ENCODE measurements at places on chromosomes 6 and 20.
A peak's percentile ranks its signal among the peaks of the same experiment; 100 is the strongest.

- no peak for DNase-seq
These were observed 77.0 kb downstream of the JPH2 start for GRCh38 chr20:44109951-44110361.

DNA sequence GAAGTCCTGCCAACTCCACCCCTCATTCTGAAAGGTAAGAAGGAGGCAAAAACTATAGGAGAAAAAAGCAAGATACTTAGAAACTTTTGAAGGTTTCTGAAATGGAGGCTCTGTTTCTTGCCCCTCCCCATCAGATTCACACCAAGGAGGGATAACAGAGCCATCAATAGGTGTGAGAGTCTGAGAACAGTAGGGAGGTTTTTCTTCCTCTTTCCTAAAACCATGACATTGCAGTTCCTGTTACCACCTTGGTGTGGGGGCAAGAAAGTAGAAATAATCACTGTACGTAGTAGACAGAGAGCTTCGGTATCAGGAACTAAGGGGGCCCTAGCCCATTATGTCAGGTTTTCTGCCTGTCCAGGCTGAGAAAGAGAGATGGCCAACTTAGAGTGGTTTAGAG lies 333.3 kb upstream of the SYNCRIP start:
- no peak for DNase-seq

DNA sequence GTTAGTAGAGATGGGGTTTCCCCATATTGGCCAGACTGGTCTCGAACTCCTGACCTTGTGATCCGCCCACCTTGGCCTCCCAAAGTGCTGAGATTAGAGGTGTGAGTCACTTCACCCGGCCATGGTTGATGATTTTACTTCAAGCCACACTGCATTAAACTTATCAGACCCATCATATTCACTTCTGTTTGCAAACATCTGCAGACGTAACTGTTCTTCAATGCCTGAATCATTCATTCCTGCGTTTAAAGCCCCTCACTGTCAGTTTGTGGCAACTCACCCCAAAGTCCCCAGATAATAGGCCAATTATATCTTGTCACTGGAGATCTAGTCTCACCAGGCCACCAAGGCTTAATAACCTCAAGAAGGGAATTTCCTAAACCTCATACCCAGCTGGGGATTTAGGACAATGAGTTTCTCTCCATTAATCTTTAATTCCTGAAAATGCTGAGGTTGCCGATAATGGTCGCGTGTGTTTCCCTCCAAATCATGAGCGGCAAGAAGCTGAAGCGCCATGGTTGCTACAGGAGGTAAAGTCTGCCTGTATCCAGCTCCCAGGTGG lies 229.6 kb downstream of the LY86 start:
- no peak for DNase-seq

DNA sequence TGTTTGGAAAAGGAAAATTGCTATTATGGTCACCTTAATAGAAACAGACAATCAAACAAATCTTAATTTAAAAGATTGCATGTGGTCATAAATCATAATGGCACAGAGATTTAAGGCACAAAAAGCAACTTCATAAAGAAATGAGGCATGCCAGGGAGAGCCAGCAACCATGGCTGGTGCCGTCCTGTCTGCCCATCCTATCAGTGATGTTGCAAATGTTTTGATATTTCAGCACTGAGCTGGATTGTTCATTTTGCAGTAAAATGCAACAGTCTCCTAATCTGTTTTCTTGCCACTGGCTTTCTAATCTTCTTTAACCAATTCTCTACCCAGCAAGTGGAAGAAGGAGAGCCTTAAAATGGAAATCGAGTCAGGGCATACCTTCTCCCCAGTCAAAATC lies 249.8 kb downstream of the SAMD5 start:
- no peak for DNase-seq

GRCh38 chr6:157287923-157288322 lies 35.4 kb downstream of the TMEM242 start:
- no peak for DNase-seq

DNA sequence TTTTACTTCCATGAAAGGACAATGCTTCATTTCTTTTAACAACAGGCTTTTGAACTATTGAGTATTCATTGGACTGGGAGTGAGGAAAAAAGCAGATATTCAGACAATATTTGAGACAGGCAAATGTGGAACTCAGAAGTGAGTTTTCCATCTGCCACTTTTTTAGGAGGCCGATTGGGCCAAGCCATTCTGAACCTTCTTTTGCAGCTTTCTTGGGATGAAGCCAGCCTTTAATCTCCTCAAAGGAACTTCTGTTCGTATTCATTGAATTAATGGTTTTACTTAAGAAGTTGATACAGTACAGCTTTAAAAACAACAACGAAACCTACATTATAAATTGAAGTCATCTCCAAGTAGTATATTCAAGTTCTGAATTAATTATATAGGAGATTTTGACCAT lies 187.1 kb upstream of the RNF217 start:
- DNase-seq = no peak

DNA sequence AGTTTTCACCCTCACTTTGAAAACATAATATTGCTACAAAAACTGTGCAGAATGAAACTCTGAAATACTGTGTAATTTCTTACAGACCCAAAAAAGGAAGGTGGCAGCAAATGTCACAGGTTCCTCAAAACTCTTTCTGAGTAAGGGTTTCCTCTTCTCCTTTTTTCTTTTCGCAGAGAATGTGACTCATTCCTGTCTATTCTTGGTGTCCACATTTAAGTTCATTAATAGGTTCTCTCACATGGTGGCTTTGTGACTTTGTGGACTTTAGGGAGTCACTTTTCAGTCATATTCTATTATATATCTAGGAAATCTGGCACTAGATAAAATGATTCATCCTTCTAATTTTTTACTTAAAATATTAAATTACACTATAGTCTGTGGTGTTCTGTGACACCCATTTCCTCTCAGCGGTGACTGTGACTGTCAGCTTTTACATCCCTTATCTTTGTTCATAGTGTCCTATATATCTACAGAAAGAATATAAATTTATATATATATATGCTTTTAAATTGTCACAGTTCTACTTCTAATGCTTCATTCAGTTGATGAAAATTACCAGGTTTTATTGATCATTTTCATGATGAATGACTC lies 126.8 kb upstream of the HCRTR2 start:
- DNase-seq = no peak

GRCh38 chr6:131949909-131950766 lies 1.0 kb downstream of the CCN2 start:
- peak; percentile 86 for DNase-seq

GRCh38 chr6:154930451-154930851 lies 64.7 kb upstream of the TIAM2 start:
- no peak for DNase-seq

- no peak for DNase-seq
These were observed 292.1 kb downstream of the CDC5L start for GRCh38 chr6:44679438-44680201.

- no peak for DNase-seq
These were observed 103.2 kb upstream of the CD93 start for GRCh38 chr20:23189341-23189740.

GRCh38 chr6:21222656-21223055 lies 370.9 kb upstream of the SOX4 start:
- no peak for DNase-seq

GRCh38 chr20:32581839-32582658 lies 3.1 kb downstream of the NOL4L start:
- DNase-seq = no peak

GRCh38 chr6:95518630-95519227 lies 58.6 kb upstream of the MANEA start:
- no peak for DNase-seq

DNA sequence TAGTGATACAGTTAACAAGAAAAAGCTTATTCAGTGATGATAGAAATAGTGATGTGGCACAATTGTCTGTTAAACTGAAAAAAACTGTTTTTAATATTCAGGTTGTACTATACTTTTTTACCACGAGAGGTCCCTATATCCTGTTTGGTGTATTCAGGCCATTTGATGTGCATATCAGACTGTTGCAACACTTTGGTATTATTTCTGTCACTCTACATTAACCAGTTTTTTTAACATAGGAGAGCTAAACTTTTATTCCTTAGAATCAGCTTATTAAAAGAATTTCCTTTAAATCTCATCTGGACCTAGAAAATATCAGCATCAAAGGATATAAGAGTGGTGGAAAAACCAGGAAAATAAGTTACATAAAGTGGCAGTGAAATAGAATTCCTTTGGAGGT lies 36.8 kb downstream of the TSPYL4 start:
- peak; percentile 57 for DNase-seq

DNA sequence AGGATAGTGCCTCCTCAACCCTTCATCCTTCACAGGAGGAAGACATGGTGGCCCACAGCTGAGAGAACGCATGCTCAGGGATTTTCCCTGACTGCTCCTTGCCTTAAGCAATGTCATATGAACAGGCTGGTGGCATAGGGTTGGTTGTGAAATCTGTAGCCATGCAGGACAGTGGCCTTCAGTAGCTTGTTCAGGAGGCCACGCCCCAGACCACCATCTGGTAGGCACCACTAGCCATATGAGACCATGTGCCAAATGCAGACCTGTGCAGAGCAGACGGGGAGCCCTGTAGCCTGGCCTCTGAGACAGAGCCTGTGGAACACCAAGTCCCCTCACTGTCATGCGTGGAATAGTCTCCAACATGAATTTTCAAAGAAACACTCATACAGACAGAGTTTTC lies 76.5 kb downstream of the ADTRP start:
- DNase-seq = no peak

DNA sequence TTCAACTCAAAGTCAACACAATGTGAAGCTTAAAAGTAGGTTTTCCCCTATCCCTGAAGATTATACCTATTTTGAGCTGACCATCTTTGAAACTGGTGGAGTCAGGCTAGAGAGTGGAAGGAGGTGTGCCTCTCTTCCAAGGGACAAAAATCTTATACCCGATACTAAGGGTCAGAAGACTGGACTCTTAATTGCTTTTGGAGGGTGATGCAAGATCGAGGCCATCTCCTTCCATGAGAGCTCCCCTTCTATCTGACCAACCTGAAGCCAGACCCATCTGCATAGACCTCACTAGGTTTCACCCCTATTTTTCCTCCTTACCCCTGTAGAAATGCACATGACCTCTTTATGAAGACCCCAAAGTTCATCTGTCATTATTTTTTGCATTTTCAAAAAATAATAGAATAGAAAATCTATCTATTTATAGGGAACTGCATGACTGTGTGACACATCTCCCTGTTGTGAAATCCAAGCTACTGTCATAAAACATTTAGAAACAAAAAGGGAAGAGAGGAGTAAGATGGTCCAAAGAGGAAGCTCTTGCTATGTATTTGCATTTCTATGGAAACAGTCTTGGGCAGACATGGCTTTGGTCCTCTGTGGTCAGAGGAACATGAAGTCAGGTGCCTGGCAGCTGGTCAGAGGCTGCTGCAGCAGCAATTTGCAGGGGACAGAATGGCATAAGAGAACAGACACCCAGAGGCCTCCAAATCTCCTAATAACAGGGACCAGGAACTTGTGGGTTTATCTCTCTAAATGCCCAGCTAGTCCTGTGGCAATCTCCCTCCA lies 349.2 kb downstream of the MAFB start:
- DNase-seq = no peak

- no peak for DNase-seq
These were observed 2.5 kb downstream of the RPL10A start for GRCh38 chr6:35470663-35471120.

- no peak for DNase-seq
These were observed 148.1 kb downstream of the ZFAND3 start for GRCh38 chr6:37967651-37968050.

DNA sequence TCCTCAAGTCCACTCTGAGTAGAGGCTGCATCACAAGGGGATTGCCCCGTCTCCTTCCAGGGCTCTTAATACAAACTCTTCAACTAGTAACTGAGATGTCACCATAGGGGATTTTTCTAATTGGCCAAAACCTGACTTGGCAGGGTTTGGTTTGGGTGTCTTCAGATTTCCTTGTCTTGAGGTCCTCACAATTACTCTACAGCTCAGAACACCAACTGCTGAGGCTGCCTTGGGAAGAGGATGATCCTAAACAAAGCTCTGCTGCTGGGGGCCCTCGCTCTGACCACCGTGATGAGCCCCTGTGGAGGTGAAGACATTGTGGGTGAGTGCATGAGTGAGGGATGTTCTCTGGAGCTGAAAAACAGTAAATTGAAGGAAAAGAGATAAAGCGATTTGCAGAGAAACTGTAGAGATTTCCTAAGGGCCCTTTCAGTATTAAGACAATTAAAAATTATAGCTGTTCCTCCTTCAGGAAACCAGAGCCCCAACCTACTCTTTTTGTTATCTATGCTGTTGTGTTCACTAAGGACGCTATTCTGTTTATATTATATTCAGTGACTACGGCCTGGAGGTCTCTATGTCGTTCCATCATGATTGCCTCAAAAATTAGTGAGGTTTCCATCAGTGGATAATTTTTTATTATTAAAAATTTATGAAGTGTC lies at the start of gene HLA-DQA1:
TSS of gene HLA-DQA1 (plus strand) at position 188 of the 662 bp plus-strand sequence. CDS start at position 241, 53 bp downstream.
- no peak for DNase-seq

DNA sequence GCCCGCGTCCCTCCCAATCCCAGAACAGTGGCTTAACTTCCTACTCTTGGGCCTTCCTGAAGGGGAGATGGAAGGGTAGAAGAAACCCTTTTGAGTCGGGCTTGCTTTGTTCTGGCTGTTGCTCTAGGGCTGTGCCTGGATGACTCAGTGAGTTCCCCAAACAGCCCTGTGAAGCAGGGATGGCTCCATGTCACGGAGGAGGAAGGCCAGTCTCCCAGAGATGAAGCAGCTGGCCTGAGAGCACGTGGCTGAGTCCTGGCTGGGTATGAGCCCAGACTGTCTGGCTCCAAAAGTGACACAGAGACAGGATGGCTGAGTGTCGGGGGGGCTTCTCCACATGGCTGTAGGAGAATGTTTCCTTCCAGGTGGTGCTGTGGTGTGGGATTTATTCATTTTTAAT lies 4.6 kb downstream of the SYTL3 start:
- peak; percentile 91 for DNase-seq

GRCh38 chr20:57514273-57514751 lies 10.6 kb downstream of the CTCFL start:
- peak; percentile 45 for DNase-seq

DNA sequence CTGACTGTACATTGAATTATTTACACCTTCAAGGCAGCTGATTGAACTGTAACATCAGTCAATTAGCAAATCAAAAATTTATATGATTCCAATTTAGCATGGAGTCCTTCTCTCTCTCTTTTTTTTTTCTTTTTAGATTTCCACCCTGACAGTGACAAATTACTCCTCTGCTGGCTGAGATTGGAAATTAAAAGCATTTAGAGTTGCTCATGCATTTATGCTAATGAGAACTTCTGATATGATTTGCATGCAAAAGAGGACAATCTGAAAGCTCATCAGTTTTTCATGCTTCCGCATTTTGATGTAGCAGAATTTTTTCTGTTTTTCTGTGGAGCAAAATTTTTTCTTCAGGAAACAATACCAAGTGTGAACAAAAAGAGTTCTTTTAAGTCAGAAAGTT lies 130.5 kb upstream of the NOX3 start:
- DNase-seq = no peak

DNA sequence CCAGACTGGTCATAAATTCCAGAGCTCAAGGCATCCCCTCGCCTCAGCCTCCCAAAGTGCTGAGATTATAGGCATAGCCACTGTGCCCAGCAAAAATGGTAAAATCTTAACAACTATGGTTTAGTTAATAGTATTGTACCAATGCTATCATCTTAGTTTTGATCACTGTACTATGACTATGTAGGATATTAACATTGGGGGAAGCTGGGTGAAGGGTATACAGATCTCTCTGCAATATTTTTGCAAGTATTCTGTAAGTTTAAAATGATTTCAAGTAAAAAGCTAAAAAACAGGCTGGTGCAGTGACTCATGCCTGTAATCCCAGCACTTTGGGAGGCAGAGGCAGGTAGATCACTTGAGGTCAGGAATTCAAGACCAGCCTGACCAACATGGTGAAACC lies 7.8 kb downstream of the PIGU start:
- no peak for DNase-seq
